ENCODE measurements at places on chromosomes 6 and 20. TPM values are rescaled to one million over a fixed set of nuclear protein-coding genes. Genes with fewer than 3 reads are reported as not detected.

DNA sequence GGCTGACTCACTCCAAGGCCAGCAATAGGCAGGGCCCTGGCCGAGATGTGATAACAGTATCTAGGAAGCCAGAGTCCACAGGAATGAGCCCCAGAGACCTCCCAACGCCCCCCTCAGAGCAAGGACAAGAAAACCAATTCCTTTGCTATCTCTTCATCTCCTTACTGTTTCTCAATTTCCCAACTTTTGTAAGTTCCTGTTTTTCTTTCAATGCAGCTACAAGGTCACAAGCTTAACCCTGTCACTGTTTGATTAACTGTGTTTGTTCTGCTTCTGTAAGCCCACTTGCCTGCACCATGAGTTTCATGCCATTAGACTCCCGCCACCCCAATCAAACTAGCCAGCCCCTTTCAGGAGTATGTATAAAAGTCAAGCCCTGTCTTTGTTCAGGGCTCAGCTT lies 3.5 kb downstream of the FKBP1C start:
- H3K4me3 ChIP-seq, result no peak overlapping the region
- no peak for DNase-seq
- peaks cover 4% of the 10 kb centered on the region for H3K27me3 ChIP-seq
- no peaks in the 10 kb centered on the region for H3K4me1 ChIP-seq

GCNT2 gene
- total RNA-seq, result 13.2 TPM

DNA sequence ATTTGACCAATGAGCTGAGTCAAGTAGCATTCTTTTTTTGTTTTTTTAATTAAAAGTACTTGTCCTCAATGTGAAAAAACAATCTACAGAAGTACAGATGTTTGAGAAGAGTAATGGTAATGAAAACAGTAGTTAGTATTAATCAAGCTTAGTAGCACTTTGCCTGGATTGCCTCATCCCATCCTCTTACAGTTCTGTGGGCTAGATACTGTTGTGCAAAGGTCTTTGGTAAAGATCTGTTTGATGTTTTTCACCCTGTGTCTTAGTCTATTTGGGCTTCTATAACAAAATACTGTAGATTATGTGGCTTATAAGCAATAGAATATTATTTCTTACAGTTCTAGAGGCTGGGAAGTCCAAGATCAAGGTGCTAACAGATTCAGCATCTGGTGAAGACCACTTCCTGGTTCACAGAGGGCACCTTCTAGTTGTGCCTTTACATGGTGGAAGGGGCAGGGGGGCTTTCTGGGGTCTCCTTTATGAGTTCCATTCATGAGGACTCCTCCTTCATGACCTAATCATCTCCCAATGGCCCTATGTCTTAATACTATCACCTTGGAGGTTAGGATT lies 84.3 kb downstream of the SHLD1 start:
- no peak for DNase-seq
- no peak overlapping the region for H3K4me3 ChIP-seq
- H3K36me3 ChIP-seq, result no peaks in the 10 kb centered on the region
- no peak overlapping the region for H3K27ac ChIP-seq

DNA sequence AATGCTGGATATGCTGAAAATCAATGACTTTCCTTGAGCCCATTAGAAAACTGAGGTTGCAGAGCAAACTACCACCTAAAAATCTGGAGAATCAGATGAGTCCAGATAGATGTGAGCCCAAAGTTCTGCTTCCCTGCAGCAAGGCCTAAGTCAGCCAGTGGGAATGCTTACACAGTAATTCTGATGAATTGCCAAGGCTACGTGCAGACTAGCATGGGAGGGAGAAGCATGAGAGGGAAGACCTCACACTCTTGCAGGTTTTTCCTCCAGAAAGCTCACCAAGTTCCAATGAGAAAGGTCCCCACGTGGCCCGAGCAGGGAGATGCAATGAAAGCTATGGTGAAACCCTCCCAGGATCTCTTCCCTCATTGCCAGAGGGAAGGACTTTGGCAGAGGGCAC lies 104.8 kb upstream of the SIRPA start:
- no peaks in the 10 kb centered on the region for H3K4me1 ChIP-seq
- H3K36me3 ChIP-seq, result no peaks in the 10 kb centered on the region
- H3K4me3 ChIP-seq, result no peak overlapping the region
- no peak overlapping the region for H3K27ac ChIP-seq
- peaks cover 2% of the 10 kb centered on the region for H3K27me3 ChIP-seq

GRCh38 chr6:127299522-127300240 lies 33.0 kb downstream of the RNF146 start:
- no peak overlapping the region for H3K27ac ChIP-seq
- peaks cover 10% of the 10 kb centered on the region for H3K4me1 ChIP-seq
- no peak overlapping the region for H3K4me3 ChIP-seq
- no peak for DNase-seq

GRCh38 chr6:155678361-155678760 lies 222.7 kb upstream of the NOX3 start:
- H3K27me3 ChIP-seq, result no peaks in the 10 kb centered on the region
- H3K36me3 ChIP-seq, result no peaks in the 10 kb centered on the region
- no peak overlapping the region for H3K27ac ChIP-seq
- no peak for DNase-seq

DNA sequence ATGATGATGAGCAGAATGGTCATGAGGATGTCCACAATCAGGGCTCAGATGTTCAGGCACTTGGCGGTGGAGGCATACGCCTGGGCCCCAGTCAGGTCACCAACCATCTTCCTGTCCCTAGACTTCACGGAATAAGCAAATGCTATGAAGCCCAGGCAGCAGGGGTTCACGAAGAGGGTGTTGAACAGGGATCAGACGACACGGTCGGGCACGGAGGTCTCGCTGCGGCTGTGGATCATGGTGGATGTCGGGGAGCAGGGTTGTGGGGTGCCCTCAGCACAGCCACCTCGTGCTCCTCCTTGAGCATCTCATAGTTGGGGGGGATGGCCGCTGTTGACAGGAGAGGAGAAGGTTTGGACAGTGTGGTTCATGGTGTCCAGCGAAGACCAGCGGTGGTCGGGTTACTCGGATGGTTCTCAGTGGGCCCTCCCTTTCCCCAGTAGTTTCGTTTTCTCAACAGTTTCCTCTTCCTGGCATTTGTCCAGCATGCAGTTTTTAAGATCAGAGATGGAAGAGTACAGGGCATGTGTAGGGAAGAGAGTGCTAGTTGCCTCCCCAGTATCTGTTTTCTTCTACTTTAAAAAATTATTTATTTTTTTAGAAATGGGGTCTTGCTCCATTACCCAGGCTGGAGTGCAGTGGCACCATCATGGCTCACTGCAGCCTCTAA lies 20.3 kb upstream of the SPDEF start:
- no peak overlapping the region for H3K4me3 ChIP-seq
- H3K27ac ChIP-seq, result no peak overlapping the region
- H3K36me3 ChIP-seq, result no peaks in the 10 kb centered on the region
- no peak for DNase-seq
- H3K27me3 ChIP-seq, result peaks cover 2% of the 10 kb centered on the region
- H3K4me1 ChIP-seq, result peaks cover under 1% of the 10 kb centered on the region

GRCh38 chr20:44435630-44436335 lies 39.9 kb upstream of the TTPAL start:
- no peak overlapping the region for H3K27ac ChIP-seq
- DNase-seq, result no peak
- H3K4me3 ChIP-seq, result no peak overlapping the region
- H3K4me1 ChIP-seq, result no peaks in the 10 kb centered on the region
- no peaks in the 10 kb centered on the region for H3K36me3 ChIP-seq
- peaks cover 2% of the 10 kb centered on the region for H3K27me3 ChIP-seq
